ENCODE measurements at places on chromosomes 5 and 9. TPM values are rescaled to one million over a fixed set of nuclear protein-coding genes. Genes with fewer than 3 reads are reported as not detected.

DNA sequence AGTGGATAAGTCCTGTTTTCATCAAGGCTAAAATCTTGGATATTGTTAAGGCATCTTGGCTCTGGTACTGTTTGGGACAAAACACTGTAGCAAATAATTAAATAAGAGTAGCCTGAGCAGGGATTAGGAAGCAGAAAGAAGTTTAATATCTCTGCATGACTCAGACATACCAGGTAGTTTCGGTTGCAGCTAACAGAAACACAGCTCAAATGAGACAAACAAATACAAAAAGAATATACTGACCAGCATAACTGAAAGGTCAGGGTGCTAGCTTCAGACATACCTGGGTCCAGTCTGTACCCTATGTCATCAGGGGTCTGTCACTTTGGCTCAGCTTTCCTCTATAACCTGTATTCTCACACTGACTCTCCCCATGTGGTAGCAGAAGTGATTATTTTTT is 156.4 kb upstream of the MAP3K1 start:
- DNase-seq, result no peak

- DNase-seq, result no peak
These were observed 301.3 kb upstream of the IRX4 start for GRCh38 chr5:2184026-2184366.

DNA sequence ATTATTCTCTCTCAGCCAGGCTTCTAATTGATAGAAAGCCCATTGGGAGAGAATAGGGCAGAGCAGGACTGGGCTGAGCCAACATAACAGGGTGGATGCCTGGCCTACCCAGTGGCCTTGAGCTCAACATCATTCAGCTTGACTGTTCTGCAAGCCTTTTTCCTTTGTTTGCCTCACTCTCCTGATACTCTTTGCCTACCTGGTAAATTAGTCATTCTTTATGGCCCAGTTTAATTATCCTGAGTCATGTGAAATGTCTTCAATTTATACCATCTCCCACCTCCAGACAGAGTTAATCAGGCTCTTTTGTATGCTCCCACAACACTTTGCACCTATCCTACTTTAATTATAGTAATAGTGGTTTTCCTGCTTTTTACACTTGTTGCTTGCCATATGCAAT is 13.6 kb downstream of the GLRA1 start:
- DNase-seq, result no peak

GRCh38 chr9:89602978-89603766 is 1.6 kb upstream of the GADD45G start:
- peak; percentile 51 for DNase-seq

DNA sequence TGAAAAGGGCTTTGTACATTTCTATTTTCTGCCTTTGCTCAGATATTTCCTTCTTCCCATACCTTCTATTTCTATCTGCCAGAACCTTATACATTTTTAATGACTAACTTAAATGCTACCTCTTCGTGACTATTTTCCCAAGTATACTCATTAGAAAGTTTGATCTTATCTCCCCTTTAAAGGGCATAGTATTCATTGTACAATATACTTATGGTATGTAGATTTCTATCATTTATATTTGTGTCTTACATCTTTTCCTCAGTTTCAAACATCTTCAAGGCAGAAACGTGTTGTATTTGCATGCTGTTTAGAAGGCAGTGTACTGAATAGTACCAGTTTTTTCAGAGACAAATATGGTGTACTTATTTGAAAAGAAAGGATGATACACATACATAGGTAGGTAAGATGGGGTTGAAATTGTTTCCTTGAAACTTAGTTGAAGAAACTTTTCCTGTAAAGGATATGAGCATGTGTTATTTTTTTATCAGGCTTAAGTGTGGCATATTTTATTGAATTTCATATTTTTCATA is 518.1 kb upstream of the NUDT12 start:
- DNase-seq, result no peak

GRCh38 chr9:116985596-116985995 is 298.5 kb downstream of the TRIM32 start:
- no peak for DNase-seq

DNA sequence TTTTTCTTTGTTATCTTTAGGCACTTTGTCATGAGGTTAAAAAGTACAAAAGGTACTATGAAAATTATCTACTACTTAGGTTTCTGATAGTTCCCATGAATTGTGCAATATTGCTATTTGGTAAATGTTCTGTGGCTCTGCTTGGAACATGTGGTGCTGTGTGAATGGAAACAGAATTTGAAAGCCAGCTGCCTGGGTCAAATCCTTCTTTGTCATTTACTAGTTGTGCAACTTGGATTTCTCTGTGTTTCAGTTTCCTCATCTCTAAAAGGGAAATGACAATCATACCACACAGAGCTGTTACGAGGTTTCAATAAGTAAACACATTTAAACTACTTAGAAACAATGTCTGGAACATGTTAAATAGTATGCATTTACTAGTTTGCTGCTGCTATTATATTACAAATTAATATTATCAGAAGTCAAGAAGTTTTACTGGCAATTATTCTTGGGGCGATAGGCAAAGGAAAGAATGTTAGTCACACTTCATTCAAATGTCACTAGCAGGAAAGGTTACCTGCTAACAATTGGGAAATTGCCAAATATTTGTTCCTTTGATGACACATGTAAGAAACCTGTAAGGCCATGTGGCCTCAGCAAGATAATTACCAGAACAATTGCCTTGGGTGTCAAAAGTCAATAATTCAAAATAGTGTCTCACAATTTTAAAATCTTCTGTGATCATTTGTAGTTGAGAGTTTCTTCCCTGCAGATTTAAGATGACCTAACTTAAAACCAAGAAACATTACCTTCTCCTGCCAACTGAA is 184.8 kb downstream of the KIAA0825 start:
- no peak for DNase-seq

GRCh38 chr5:157189223-157189622 is 8.6 kb downstream of the ITK start:
- no peak for DNase-seq

DNA sequence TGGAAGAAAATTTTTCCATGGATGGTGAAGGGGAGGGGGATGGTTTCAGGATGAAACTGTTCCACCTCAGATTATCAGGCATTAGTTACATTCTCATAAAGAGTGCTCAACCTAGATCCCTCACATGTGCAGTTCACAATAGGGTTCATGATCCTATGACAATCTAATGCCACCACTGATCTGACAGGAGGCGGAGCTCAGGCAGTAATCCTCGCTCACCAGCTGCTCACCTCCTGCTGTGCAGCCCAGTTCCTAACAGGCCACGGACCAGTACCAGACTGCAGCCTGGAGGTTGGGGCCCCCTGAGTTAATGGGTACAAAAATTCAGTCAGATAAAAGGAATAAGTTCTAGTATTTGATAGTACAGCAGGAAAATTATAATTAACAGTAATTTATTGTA is 337.2 kb downstream of the NPR3 start:
- DNase-seq, result no peak

- no peak for DNase-seq
These were observed 334.7 kb downstream of the DIRAS2 start for GRCh38 chr9:90307891-90308290.

DNA sequence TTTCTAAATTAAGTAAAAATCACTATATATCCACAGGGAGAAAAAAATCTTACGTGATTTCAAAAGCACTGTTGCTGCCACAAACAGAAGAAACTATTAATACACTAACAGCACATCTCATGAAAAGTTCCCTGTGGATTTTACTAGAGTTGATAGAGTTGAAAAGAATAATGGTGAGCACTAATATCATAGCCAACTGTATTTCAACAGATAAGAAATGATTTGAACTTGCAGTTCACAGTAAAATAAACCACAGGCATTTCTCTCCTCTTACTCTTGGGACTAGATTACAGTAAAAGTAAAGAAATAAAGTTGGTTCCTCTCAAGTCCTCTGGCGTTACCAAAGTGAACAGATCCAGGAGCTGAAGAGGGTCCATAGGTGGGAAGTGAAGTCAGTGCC is 27.9 kb downstream of the AGTPBP1 start:
- DNase-seq, result no peak

DNA sequence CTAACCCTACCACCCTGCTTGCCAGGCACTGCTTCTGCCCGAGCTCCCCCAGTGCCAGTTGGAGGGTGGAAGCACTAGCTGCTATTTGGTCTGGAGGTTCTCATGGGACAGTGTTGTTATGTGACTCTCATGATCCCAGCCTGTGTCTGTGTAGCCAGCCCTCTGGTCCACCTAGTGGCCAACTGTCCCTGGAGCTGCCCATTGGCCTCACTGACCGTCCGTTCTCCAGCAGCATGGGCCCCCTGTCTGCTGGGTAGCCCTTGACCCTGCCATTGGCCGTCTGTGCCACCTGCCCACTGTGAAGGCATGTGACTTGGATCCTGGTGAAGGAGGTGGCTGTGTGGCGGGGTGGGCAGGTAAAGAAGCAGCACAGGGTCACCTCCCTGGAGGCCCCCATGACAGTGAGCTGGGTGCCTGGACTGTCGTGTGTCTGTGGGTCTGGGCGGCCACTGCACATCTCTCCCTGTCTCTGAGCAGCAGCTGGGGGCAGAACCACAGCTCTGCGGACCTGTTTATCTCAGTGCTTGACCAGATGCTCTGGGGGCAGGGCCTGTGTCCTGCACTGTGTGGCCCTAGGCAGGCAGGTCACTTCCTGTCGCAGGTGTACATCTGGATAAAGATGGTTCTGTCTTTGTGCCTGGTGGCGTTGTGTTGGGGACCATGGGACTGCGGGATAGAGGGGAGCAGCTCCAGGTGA is 11.4 kb downstream of the PHF2 start:
- DNase-seq, result no peak

GRCh38 chr9:73805853-73806458 is 654.3 kb downstream of the ANXA1 start:
- DNase-seq, result no peak

- DNase-seq, result no peak
These were observed 261.7 kb downstream of the ARHGEF28 start for GRCh38 chr5:73887688-73888087.

GRCh38 chr5:171599957-171600612 is 180.6 kb downstream of the FGF18 start:
- DNase-seq, result no peak

GRCh38 chr5:121366515-121366914 is 485.2 kb upstream of the FTMT start:
- no peak for DNase-seq

- no peak for DNase-seq
These were observed 547.0 kb upstream of the COX7C start for GRCh38 chr5:86070719-86071118.

- no peak for DNase-seq
These were observed 141.1 kb upstream of the TLE4 start for GRCh38 chr9:79430619-79431018.

GRCh38 chr5:171157775-171158174 is 151.3 kb upstream of the TLX3 start:
- peak; percentile 1 for DNase-seq

DNA sequence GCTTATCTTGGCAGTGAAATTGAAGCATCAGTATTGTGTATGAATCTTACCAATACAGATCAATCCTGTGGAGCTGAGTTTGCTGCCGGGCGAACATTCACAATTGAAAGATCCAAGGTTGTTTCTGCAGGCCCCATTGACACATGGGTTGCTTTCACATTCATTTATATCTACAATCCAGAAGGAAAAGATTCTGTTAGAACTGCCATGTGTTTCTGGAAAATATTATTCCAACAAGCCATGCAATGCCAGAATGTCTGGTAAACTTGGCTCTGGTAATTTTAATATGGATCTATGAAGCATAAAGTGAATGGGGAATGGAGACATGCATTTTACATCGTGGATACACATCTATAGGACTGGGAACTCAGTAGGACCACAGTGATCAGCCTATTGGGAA is 180.8 kb downstream of the FBN2 start:
- DNase-seq, result no peak

DNA sequence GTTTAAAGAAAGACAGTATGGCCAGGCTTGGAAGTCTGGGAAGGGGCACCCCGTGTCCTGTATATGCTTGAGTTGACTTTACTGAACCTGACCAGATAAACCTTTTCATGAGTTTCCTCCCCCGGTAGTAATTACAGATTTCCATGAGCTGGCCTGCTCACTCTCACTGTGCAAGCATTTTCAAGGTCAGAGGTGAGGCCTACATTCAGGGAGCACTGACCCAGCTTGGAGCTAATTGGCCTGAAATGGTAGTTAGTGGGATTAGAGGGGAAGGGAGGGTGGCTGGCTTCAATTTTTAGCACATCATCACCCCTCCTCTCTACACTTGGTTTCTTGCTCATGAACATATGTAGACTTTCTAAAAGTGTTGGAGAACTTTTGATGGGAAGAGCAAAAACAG is 99.2 kb downstream of the PSAT1 start:
- DNase-seq, result no peak

- DNase-seq, result no peak
These were observed 42.6 kb upstream of the KCNN2 start for GRCh38 chr5:114319236-114319635.

DNA sequence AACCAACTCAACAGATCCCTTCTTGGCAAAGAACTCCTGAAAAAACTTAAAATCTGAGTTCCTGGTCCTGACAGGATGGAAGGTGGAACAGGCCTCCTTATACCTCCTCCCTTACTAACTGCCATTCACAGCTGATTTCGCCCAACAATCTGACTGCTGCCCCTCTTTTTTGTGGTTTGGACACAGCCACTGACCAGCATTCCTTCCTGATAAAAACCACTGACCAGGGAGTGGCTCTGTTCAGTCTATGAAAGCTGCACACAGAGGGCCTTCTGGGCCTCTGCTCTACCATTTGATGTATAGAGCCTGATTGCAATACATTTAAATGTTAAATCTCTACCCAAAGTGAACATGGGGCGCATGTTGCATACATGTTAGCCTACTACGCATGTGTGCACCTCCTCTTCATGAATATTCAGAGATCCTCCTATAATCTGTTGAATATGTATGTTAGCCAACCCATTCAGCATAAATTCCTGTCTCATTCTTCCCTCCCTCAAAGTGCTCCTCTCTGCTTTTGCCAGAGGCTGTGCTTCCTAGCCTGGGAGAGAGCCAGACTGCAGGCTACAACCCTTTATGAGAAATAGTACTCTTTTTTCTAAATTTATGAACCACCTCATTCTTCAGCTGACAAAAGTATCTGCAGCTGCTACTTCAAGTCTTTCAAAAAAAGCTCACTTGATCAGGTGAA is 93.7 kb upstream of the MRPS30 start:
- no peak for DNase-seq

DNA sequence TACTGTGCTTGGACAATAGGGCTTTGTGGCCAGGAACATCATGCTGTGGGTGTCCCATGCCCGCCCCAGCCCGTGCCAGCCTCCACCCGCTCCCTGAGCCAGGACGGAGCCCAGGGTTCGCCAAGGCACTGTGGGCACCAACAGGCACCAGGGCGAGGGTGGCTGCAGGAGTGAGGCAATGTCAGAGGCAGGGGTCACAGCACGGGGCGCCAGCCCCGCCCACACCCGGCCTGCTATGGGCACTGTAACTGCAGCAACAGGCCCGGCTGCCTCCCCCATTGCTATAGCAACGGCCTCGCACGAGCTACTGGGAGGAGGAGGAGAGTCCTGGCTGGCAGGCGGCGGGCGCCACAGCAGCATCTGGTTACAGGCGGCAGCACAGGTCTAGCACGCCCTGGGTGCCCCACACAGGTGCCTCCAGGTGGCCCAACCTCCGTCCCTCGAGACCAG is 2.5 kb downstream of the ABCA2 start:
- no peak for DNase-seq

The PCDHA12 gene
- 0.03 TPM for polyA plus RNA-seq

The C9orf152 gene
- 0.16 TPM for polyA plus RNA-seq

The SH3RF2 gene
- polyA plus RNA-seq, result 1.0 TPM

The SPINK6 gene
- polyA plus RNA-seq, result not detected

The NIPAL4 gene
- 14.6 TPM for polyA plus RNA-seq

The FAXDC2 gene
- 47.8 TPM for polyA plus RNA-seq

The STK32A gene
- 1.3 TPM for polyA plus RNA-seq

The FAT2 gene
- 2.7 TPM for polyA plus RNA-seq

The JAK2 gene
- 13.7 TPM for polyA plus RNA-seq

The AQP3 gene
- polyA plus RNA-seq, result 126 TPM

The FAM120A gene
- 67.9 TPM for polyA plus RNA-seq
